ENCODE measurements at places on chromosomes 13 and 19. TPM values are rescaled to one million over a fixed set of nuclear protein-coding genes. Genes with fewer than 3 reads are reported as not detected.

DNA sequence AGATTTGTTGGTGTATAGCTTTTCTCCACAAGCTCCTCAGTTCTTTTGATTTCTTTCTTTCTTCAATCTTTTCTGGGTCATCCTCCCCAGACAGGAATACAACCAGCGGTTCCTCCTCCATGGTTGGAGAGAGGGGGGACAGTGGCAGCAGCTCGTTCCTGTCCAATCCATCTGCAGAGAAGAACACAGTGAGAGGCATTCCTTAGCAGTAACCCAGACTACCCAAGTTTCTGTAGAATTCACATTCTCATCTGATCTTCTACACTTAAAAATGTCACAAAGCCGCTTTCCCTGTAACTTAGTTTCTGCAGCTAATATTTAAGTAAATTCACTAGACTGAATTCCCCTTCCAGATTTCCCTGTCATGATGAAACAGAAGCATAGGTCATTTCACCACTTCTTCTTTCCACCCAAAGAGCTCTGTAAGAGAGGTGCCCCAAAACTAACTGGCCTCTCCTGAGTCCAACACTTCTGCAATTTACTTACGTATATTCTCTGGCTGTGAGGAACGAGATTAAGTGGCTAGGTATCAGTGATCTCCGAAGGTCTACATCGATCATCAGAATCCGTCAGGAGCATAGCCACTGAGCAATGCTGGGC lies 171.9 kb downstream of the TBC1D4 start:
- DNase-seq = no peak

- DNase-seq = no peak
Measured at GRCh38 chr13:32734511-32734910, 148.3 kb downstream of the PDS5B start.

- DNase-seq = no peak
Measured at GRCh38 chr19:4518345-4519171, at the start of gene PLIN4. TSS of gene PLIN4 (minus strand) at chr19:4518486. CDS start at chr19:4518272, 214 bp downstream.

- no peak for DNase-seq
Measured at GRCh38 chr13:81230386-81230785, 889.5 kb upstream of the SPRY2 start.

- no peak for DNase-seq
Measured at GRCh38 chr19:53655042-53655665, 23.4 kb downstream of the DPRX start.

DNA sequence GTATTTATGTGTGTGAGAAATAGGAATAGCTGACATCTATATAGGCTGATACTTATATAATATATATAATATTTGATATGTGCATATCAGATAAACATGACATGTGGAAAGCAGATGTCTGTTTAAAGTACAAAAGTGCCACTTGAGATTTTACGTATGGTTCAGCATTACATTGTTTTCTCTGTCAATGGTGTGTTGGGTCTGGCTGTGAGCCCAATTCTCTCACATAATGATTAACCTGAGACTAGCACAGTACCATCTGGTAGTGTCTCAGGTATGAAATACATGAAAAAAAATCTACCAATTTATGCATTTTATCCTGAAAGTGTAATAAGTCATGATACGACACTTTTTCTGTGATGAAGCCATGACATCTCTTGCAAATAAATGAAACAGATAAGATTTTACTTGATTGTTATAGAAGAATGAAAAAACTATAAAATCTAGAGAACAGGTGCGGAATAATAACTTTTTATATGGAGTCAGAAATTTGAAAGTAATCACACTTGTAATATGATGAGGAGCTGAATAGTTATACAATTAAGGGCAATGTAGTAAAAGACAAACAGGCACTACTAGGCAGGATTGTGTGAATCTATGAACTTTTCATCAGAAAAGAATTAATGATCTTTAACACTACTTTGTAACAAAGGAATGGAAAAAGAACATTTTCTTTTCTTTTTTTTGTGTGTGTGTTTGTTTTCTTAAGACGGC lies 1405.0 kb downstream of the OLFM4 start:
- DNase-seq = peak; percentile 0

DNA sequence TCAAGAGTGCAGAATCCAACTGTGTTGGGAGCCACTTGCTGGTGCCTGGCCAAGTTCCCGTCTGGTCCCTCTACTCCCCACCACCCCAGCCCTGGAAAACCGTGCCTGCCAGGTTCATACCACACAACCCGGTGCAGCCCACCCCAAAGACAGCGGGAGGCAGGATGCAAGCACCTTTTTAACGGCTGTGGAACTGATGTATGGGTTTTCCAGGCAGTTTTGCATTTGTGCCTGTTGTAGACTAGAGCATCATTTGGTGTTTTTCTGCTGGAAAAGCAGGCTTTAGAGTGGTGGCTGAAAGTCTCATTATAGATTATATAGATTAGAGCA lies 13.5 kb downstream of the TFDP1 start:
- no peak for DNase-seq

DNA sequence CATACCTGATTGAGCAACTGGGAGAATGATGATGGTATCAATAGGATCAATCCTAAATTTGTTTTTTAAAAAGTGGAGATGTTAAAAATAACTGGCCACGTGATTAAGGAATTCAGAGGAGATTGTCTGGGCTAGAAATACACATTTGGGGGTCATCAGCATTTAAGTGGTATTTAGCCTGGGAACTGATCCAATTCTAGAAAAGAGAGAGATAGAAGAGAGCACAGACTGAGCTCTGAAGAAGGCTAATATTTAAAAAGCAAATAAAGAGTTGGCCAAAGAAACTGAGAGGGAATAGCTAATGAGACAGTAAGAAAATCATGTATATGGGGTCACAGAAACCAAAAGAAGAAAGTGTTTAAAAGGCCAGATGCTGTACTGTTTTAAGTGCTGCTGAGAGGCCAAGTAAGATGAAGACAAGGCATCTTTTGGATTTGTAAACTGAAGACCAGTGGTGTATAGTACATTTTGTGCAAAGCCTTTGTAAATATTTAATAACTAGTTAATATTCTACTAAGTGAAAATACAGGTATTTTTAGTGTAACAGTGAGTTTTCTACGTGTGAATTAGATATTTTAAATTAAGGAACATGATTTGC lies 40.2 kb downstream of the UBL3 start:
- DNase-seq = no peak

DNA sequence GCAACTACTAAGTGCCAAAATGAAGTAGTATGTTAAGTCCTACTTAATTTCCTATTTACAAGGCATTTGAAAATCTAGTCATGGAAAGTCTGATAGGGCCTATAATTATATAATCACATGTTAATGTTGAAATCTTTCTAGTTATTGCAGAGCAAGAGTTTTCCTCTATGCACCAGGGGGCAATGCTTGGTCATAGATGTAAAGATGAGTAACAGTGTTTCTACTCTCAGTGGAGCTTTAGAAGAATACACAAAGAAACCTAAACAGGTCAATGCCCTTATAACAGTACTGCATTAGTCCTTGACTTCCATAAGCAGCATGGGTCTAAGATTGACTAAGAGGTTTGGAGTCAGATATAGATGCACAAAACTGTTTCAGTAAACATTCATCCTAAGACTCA lies 218.7 kb downstream of the KCTD12 start:
- no peak for DNase-seq

DNA sequence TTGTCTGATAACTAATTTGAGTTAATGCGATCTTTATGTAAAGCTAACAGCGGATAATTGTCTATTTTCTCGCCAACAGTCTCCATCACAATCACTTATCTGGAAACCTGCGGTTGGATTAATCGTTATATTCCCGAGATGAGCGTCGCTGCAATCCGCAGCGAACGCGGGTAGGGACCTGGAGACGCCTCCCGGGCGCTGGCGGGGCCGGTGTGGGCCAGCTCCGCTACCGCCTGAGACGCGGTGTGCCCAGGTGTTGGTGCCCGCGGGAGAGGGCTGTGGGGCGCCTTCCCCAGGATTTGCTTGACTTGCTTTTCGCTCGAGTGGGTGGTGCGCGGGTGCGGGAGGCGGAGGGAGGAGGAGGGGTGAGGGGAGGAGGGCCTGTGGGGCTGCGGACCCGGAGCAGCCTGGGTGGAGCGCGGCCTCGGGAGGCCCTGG lies 38.3 kb downstream of the SOX1 start:
- DNase-seq = no peak

GRCh38 chr19:38714354-38714778 lies 29.9 kb downstream of the CAPN12 start:
- no peak for DNase-seq

GRCh38 chr13:45490068-45490467 lies 25.3 kb downstream of the COG3 start:
- no peak for DNase-seq

DNA sequence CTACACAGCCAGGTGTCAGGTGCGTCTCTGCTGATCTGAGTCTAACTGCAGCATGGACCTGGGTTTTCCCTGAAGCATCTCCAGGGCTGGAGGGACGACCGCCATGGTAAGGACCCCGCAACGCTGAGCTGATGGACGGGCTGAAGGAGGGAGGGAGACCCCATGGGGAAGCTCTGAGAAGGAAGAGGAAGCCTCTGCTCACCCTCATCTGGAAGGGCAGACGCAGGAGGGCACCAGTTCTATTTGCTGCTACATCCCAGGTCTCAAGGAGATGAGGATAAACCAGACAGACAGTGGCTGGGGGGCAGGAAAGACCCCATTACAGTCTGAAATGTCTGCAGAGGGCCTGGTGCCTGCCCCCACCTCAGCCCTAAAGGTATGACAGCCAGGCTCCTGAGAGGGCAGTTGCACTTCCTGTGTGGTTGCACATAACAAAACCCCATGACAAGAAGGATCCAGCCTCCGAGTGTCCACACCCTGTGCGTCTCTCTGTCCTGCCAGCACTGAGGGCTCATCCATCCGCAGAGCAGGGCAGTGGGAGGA lies at the start of gene LILRA2:
Gene LILRA2 (plus strand): TSS at position 461 of the 543 bp plus-strand sequence. CDS start 89 bp downstream, outside the sequence.
- DNase-seq = no peak

- DNase-seq = no peak
Measured at GRCh38 chr13:43284162-43284561, 260.8 kb downstream of the DNAJC15 start.

GRCh38 chr19:1478934-1479707 lies at the start of gene C19orf25:
TSS of gene C19orf25 (minus strand) at chr19:1479215. CDS start at chr19:1478903, 312 bp downstream.
- peak; percentile 81 for DNase-seq

- no peak for DNase-seq
Measured at GRCh38 chr19:18160971-18161635, 8.1 kb downstream of the PIK3R2 start.

GRCh38 chr19:44051650-44052402 lies at the start of gene ZNF223:
TSS of gene ZNF223 (plus strand) at chr19:44052036. CDS start at chr19:44055177, 3,141 bp downstream.
- peak; percentile 95 for DNase-seq

DNA sequence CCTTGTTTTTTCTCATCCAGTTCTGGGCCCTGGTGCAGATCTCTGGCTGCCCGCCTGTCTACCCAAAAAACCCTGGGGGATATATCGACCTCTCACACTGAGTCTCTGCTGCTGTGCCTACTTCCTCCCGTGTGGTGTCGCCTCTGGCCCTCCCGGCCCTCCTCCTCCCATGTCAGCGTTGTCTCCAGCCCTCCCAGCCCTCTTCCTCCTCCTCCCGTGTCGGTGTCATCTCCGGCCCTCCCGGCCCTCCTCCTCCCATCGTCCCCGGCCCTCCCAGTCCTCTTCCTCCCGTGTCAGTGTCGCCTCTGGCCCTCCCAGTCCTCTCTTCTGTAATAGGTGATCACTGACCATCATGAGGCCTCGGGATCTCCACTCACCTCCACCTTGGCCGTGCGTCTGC lies 81.8 kb downstream of the GPR12 start:
- DNase-seq = no peak

DNA sequence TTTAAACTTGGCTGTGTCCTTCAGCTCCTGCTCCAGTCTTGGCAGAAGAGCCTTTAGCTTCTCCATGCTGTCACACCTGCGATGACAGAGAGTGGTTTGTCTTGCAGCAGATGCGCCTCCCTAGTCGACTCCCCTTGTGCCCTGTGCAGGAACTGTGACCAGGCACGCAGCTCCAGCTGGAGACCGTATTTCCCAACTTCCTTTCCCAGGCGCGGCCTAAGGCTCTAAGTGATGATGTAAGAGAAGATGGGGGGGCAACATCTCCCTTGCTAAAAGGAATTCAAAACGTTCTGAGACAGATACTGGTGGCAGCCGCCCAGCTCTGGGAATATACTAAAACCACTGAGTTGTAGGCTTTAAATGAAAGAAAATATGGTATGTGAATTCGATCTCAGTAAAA lies 16.3 kb downstream of the DCUN1D2 start:
- DNase-seq = no peak

DNA sequence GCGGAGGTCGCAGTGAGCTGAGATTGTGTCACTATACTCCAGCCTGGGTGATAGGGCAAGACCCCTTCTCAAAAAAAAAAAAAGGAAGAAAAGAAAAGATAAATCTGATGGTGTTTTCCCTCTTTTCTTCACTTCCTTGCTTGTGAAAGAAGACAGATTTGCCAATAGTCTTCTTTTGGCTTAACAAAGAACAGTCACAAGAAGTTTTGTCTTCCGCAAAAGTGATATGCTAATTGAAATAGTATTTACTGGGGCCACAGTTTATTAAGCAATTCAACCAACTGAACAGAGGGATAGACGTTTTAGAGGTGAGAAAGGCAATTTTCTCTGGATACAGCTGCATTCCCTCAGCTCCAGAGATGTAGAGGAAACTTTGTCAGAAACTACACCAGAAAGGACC lies 22.9 kb upstream of the PLAUR start:
- DNase-seq = no peak

- no peak for DNase-seq
Measured at GRCh38 chr13:100789481-100789880, 114.9 kb upstream of the TMTC4 start.

The ELSPBP1 gene
- polyA plus RNA-seq = not detected

The CLDN10 gene
- 115 TPM for polyA plus RNA-seq

The S1PR2 gene
- polyA plus RNA-seq = 15.1 TPM

The DCLK1 gene
- polyA plus RNA-seq = 39.0 TPM

The SMIM44 gene
- 0.32 TPM for polyA plus RNA-seq

The MEF2B gene
- polyA plus RNA-seq = 1.2 TPM

The SEMA6B gene
- polyA plus RNA-seq = 5.4 TPM

The ZSCAN18 gene
- polyA plus RNA-seq = 76.2 TPM

The RASIP1 gene
- polyA plus RNA-seq = 11.5 TPM

The EID2 gene
- polyA plus RNA-seq = 22.1 TPM

The ZNF665 gene
- polyA plus RNA-seq = 9.0 TPM

The ZNF880 gene
- 20.4 TPM for polyA plus RNA-seq

The CD79A gene
- 0.62 TPM for polyA plus RNA-seq

The FBXO27 gene
- 9.8 TPM for polyA plus RNA-seq

The PSG1 gene
- polyA plus RNA-seq = not detected

The KANK3 gene
- 6.5 TPM for polyA plus RNA-seq

The FXYD5 gene
- polyA plus RNA-seq = 33.5 TPM

The SELENOW gene
- 247 TPM for polyA plus RNA-seq
